Hematopoietic multipotent progenitor cell treated with erythropoietin and hydrocortisone succinate and interleukin-3 and kit ligand, for 6 days (in vitro differentiated cells): ENCODE measurements at places on chromosomes 16 and 17.

DNA sequence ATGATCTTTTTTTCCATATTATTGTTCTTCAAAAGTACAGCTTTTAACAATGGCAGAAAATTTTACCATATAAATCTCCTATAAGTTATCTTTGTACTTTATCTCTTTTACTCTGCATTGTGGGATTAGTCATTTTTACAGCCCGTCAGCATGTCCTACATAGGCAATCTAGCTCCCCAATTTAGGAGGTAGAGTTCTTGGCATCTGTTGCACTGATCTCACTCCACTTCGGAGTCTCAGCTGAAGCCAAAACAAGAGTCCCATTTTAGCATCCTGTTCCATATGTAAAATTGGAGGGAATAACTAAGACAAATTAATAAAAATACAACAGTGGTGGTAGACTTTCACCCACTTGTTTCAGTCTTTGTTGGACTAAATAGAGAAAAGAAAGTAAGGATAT is 31.1 kb upstream of the PRSS54 start:
- no peak for DNase-seq

DNA sequence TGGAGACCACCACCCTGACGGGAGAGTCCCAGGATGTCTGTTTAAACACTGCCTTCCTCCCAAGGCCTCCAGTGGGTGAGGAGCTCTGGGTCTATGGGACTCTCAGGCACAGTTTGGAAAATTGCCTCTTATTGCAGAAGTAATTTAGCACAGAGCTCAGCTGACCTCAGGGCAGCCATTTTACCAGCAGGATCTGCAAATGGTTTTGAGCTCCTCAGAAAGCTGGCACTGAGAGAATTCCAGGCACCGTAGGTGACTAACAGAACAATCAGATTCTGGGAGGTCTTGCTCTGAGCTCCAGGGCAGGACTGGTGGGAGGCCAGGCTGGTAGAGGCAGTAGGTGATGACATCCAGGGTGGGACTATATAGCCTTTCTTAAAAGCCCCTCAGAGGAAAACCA is 17.3 kb upstream of the C16orf74 start:
- DNase-seq, result no peak

DNA sequence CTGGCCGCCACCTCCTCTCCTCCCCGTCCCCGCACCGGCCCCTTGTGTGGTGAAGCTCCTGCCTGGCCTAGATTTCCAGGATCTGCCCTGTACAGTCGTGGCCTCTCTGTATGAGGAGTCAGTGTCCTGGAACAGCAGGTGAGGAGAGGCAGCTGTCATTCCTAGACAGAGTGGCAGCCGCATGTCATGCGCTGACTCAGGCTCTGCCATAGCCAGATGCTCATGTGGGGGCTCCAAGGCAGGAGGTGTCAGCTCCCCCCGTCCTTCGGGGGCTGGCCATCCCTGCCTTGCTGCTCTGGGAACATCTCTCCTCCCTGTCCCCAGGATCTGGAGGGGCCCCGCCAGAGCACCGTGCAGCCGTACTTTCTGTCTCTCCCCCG is 60.4 kb downstream of the BAIAP2 start:
- DNase-seq, result no peak

DNA sequence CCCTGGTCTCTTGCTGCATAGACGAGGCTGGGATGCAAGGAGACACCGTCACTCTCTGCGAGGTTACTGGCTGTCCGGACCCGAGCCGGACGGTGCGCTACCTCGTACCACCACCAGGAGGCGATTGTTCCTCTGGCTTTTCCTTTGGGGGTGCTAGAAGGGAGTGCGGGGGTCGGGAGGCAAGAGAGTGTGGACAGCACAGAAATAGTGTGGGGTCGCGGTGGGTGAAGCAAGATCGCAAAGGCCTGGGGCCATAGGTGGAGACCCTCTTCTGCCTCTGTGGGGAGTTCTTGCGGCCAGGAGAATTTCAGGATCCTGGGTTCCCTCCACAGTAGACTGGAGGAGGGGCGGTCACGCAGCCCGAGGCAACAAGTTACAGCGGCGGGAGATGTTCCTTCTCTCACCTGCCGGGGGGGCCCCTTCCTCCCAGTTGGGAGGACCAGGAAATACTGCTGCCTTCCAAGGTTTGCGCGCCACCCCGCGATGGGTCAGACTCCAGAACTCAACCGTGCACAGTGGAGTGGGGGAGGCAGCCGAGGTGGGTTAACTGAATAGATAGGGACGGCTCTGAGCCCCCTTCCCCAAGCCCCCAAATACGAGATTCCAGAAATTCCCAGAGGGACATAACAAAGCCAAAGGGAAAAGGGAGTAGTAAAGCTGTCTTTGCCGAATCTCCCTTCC is 6.9 kb downstream of the PHOSPHO1 start:
- peak; percentile 78 for DNase-seq

GRCh38 chr16:72590151-72590937 is 418.4 kb upstream of the PMFBP1 start:
- DNase-seq, result no peak

GRCh38 chr16:1620391-1620790 is 8.2 kb downstream of the CRAMP1 start:
- DNase-seq, result no peak

DNA sequence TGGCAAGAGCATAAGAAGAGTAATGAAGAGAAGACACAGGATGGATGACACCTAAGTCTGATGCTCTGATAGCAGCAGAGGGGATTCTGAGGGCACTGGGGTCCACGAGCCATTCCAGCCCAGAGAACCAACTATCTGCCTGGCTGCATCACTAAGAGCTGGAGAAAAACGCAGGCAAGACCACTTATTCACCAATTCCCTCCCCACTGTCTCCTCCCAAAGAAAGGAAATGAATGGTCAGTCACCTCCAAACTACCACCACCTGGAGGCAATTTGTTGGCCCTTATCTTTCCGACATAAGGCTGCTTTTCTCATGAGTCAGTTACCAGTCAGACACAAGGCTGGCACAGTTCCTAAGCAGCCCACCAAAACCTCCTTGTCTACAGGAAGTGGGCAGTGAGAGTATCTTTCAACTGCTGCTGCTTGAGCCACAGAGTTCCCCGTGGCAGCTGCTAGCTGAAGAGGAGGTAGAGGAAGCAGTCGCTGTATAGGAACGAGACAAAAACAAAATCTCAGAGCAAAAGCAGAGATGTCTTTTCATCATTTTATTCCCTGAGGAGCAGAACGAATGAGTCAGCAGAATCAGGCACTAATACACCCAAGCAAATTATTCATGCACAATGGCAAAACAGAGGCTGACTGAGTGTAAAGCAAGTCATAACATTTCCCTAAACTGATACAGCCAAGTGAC is 111.1 kb downstream of the SMG6 start:
- peak; percentile 93 for DNase-seq

- no peak for DNase-seq
Observed at GRCh38 chr16:70714581-70715054, 28.8 kb upstream of the MTSS2 start.

GRCh38 chr16:51636920-51637769 is 486.1 kb upstream of the SALL1 start:
- DNase-seq, result no peak

DNA sequence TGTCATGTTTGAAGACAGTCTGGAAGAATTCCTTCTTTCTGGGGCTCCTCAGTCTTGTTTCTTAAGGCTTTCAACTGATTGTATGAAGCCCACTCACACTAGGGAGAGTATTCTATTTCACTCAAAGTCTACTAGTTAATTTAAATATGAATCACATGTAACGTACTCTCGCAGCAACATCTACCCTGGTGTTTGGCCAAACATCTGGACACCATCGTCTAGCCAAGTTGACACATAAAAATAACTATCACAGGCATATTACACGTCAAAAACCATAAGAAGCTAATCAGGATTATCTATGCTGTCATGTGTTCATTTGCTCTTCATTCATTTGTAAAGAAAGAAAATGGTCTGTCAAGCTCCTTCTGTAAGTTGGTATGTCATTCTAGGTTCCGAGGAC is 787.4 kb downstream of the KCNJ2 start:
- DNase-seq, result no peak

DNA sequence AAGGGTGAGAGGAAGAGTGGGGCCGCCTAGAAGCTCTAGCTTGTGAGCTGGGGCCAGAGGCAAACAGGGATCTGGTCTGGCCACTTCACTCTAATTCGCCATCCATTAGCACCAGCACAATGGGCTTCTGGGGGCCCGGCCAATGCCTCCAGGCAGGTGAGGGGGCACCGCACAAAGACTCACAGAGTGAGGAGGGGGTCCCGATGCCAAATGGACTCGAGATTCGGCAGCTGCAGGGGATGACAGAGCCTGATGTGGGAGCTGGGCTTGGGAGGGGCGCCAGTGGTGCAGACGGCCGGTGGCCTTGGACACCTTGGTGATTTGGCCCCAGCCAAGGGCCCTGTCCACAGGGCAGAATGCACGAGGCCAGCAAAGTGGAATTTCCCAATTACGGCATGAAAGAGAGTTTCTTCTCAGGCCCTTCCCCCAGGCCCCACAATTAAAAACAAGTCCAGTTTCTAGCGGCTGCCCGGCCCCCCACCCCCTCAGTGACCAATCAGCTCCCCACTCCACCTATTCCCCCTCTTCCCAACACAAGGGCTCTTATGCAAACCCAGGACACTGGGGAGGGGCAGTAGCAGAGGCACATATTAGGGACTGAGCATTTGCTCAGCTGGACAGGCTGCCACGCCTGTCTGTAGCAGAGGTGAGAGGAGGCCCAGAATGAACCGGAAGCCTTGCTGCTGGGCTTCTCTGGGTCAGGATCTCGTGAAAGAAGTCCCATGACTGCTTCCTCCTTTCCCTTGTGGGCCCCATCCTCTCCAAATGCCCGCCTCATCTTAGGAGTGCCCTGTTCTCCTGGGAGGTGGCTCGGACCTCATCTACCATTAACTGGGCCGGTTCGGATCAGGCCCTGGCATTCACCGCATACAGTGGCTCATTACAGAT is 39.4 kb upstream of the MTSS2 start:
- DNase-seq, result no peak

DNA sequence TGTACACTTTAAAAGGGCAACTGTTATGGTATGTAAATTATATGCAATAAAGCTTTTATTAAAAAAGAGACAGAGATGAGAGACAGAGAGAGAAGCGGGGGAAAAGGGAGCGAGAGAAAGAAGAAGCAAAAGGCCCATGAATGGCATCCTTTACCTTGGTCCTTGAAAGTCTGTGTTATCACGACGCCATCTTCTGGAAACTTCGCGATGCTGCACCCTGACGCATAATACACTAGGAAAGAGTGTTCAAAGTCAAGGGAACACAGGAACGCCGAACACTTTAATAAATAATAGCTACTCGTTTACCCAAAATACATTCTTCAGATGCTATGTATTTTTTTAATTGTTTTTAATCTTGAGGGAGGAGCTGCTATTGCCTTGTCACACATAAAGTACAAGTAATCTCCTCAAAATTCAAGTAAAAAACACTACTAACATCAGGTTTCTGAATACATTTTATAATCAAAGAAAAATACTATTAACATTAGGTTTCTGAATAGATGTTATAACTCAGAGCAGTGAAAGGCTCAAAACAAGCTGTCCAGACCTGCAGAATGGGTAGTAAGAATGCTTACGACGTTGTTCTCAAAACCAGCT is 23.0 kb upstream of the SLC38A8 start:
- DNase-seq, result peak; percentile 75
